ENCODE measurements at places on chromosomes 2 and 18. TPM values are rescaled to one million over a fixed set of nuclear protein-coding genes. Genes with fewer than 3 reads are reported as not detected.

The NEURL3 gene
- total RNA-seq = not detected

The TSN gene
- total RNA-seq = 74.2 TPM

The SP140 gene
- total RNA-seq = 0.82 TPM

The MOGAT1 gene
- total RNA-seq = not detected

The SERPINB3 gene
- not detected for total RNA-seq

The CDK5R2 gene
- total RNA-seq = 5.3 TPM

The ALK gene
- 2.0 TPM for total RNA-seq

The OTOS gene
- 0.41 TPM for total RNA-seq

The NT5DC4 gene
- total RNA-seq = not detected

The GAREM2 gene
- 6.1 TPM for total RNA-seq

The BOK gene
- 20.8 TPM for total RNA-seq

The GPR45 gene
- 0.82 TPM for total RNA-seq

The NEUROD1 gene
- 4.9 TPM for total RNA-seq

The CCDC148 gene
- total RNA-seq = 32.6 TPM

The CABLES1 gene
- 4.9 TPM for total RNA-seq

The THSD7B gene
- 13.9 TPM for total RNA-seq

The CD8B gene
- total RNA-seq = not detected

The CFAP53 gene
- 1.2 TPM for total RNA-seq

The TTC39C gene
- 54.2 TPM for total RNA-seq

The DPP10 gene
- 74.6 TPM for total RNA-seq

The PELI1 gene
- 79.5 TPM for total RNA-seq

The LAMA3 gene
- total RNA-seq = 1.2 TPM

The TMEM214 gene
- 7.7 TPM for total RNA-seq

The SLC5A7 gene
- total RNA-seq = 1.6 TPM

The AAMP gene
- total RNA-seq = 98.2 TPM

The PLCD4 gene
- total RNA-seq = 1.2 TPM

The TTR gene
- total RNA-seq = 0.82 TPM

The DYNAP gene
- not detected for total RNA-seq

The IL36RN gene
- total RNA-seq = not detected

The RESP18 gene
- total RNA-seq = 0.82 TPM

The SLC19A3 gene
- total RNA-seq = 2.0 TPM

The OR6B2 gene
- not detected for total RNA-seq

The CNTNAP5 gene
- total RNA-seq = 30.6 TPM

The LYPD6B gene
- 4.5 TPM for total RNA-seq
